Stimulated activated naive B cell treated with anti-CD40 and anti-IgM and Interleukin-4, amounts not matched to agents 10 μg/mL and 1 μg/mL and 100 μg/mL, for 72 hours (primary cell): ENCODE measurements at places on chromosomes 7 and 10.

GRCh38 chr10:4069491-4069890 lies 284.5 kb upstream of the KLF6 start:
- no peak for DNase-seq

DNA sequence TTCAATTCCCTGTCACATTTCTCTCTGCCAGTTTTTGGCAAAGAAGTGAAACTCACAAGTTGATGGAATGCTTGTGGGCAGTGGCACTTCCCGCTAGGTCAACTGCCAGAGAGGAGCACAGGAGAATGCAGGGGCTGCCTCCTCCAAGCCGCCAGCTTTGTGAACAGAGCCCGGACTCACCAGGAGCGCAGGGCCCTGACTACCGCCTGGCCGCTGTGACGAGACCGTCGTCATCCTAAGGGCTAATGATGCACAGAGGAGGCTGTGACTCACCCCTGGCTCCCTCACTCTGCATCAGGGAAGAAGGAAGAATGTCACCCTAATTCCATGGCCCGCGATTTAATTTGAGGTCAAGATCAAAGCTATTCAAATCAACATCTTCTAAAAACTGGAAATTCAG lies 123.9 kb downstream of the TAX1BP1 start:
- no peak for DNase-seq

DNA sequence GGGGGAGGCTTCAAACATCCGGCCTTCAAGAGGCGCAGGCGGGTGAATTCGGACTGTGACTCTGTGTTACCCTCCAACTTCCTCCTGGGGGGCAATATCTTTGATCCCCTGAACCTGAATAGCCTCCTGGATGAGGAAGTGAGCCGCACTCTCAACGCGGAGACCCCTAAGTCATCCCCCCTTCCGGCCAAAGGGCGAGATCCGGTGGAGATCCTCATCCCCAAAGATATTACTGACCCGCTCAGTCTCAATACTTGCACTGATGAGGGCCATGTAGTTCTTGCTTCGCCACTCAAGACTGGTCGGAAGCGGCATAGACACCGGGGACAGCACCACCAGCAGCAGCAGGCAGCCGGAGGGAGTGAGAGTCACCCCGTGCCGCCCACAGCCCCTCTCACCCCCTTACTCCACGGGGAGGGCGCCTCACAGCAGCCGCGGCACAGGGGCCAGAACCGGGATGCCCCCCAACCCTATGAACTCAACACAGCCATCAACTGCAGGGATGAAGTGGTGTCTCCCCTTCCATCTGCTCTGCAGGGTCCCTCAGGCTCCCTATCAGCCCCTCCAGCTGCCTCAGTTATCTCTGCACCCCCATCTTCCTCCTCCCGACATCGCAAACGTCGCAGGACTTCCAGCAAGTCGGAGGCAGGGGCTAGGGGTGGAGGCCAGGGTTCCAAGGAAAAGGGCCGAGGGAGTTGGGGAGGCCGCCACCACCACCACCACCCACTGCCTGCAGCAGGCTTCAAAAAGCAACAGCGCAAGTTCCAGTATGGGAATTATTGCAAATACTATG lies 1.1 kb downstream of the MEPCE start:
- no peak for DNase-seq

DNA sequence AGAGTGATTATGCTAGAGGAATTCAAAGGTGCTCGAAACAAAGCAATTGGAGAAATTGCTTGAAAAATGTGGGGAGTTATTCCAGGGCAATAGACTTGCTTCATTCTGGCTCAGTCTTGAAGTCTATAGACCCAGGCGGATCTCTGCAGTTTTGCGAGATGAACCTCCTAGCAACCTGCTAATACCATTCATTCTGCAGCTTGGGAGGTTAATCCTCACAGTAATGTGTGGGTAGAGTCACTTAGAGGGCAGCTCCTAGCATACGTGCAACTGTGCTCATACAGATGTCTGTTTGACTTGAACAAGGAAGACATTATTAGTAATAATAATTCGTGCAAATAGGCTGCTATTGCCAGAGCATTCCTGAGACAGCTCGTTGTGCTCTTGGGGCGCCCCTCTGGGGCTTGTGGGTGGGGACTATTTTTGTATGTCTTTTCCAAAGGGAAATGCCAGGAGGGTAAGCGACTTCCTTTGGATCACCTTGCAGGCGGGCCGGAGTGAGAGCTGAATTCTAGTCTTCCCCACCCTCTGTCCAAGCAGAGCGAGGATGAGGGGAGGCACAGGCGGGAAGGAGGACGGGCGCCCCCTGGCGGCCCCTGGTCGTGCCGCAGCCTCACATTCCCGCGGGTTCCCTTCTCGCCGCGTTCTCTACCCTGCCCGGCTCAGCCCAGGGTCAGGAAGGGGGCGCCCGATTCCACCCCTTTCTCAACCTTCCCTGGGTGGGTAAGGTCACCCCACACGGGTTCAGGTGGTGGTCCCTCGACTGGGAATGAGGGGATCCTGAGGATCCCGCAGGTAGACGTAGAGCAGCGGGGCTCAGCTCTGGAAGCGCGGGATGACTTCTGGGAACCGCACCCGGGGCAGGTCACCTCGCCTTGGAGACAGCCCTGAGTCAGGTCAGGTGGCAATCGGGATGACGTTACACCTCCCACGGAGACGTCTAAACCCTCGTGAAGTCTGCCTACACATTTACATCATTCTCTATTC lies 241.5 kb downstream of the PHTF2 start:
- no peak for DNase-seq

GRCh38 chr7:24540956-24541355 lies 32.3 kb upstream of the PALS2 start:
- DNase-seq = no peak

DNA sequence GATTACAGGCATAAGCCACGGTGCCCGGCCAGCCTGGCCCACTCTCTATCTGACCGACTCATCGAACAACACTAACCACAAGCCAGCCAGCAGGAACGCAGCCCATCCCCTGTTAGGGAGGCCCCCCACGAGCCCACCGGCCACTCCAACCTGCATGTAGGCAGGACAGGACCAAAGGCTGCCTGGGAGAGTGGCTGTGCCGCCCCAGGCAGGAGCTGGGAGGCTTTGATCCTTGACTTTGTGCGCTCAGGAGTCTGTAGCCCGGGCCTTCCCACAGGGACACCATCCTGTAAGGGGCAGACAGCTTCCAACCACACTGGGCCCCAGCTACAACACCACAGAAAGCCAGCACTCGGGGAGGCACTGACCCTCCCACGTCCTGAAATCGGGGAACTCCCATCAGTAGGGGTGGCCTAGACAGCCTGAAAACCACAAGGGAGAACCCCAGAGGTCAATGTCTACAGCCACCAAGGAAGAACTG lies 29.4 kb downstream of the GRID1 start:
- DNase-seq = no peak

DNA sequence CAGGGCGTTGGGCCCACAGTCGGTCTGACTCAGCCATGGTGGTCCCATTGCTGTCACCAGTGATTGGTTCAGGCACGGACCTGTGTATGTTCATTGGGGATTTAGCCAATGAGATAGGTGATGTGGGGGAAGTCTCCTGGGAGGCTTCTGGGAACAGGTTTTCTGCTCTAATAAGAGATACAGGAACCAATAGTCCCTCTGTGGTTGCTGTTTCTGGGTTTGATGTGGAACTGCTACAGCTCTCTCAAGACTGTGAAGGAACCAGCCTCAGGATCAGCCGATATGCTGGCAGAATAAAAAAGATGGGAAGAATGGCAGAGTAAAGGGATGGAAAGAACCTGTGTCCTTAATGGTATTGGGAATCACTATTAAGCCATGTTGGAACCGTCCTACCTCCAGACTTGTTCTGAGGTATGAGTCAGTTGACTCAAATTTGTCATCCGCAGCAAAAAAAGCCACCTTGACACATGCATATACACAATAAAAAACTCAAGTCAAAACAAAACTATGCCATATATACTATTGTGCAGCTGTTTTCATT lies 70.6 kb downstream of the MCMBP start:
- no peak for DNase-seq

GRCh38 chr7:4246536-4246935 lies 435.6 kb upstream of the FOXK1 start:
- DNase-seq = no peak

DNA sequence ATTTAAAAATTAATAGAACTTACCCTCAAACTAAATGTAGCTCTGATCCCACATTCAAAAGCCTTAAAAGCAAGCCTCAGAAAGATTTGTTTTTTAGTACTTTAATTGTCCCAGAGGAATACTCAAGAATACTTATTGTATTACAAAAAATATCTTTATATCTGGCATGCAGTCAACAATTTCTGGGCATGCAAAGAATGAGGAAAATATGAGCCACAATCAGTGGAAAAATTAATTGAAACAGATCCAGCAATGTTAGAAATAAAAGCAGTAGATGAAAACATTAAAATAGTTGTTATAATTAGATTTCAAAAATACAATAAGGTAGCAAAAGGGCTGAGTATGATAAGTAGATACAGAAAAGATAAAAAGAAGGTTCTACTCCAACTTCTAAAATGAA lies 154.7 kb downstream of the PON1 start:
- no peak for DNase-seq

GRCh38 chr7:92631067-92631849 lies 41.1 kb upstream of the FAM133B start:
- DNase-seq = peak; percentile 63

GRCh38 chr10:19977097-19977521 lies 160.9 kb downstream of the PLXDC2 start:
- DNase-seq = no peak

DNA sequence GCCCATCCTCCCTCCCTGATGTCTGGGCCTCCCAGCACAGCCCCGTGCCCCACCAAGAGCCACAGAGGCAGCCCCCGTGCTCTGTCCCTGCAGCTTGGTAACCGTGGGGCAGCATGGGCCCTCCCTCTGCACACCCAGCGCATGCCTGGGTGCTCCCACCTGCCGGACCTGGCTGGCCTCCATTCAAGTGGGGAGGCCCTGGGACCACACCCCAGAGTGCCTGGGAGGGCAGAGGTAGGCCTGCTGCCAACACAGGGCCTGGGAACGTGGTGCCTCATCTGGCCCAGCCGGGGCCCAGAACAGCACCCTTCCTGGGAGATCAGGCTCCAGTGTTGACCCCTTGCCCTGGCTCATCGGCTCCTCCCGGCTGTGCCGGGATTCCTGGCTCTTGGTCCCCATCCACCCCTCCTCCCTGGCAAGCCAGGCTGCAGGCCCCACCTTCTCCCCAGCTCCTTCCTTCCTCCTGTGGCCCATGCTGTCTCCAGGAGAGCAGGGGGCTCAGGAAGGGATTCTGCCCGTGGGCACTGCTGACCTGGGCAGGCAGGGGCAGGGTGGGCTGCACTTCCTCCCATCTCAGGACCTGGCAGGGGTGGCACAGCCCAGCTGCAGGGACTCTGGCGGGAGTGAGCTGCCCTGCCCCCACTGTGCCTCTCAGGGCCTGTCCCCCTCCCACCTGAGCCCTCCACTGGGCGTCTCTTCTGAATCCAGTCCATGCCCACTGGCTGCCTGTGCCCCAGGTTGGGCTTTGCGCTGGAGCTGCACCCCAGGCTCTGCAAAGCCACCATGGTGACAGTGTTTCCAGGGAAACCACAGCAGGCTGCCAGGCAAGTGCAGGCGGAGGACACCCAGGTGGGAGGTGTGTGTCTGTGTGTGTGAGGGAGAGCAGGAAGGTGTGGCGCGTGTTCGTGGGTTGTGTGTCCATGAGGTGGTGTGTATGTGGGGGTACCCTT lies 32.6 kb downstream of the PWWP2B start:
- DNase-seq = no peak

DNA sequence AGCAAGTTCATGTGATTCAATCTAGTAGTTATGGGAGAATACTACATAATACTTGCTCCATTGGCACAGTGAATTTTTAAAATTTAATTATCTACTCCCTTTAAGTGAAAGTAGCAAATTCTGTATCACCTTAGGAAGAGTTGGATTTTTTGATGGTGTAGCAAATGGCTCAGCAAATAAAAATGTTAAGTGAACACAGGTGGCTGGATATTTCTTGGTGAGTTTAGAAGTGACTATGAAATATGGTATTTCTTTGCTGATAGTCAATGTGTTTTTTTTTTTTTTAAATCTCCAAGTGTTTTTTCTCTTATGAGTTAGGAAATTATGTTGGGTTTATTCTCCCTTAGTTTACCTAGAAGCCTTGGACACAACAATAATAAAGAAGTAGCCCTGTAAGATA lies 67.8 kb downstream of the CREM start:
- DNase-seq = no peak

DNA sequence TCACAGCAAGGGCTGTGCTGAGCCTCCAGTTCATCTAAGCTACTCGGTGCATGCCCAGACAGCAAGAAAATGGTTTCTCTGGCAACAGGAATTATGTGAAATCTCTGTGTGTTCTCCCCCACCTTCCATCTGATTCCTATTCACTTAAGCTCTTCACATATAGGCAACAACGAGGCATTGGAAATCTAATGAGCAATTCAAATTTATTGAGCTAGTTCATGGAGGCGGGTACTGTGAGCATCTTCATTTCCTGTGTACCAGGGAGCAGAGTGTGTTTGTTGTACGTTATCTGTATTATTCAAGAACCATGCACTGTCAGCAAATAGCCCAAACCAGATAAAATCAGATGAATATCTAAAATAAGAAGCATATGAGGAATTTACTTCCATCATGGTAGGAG lies 739.1 kb downstream of the MAGI2 start:
- no peak for DNase-seq

DNA sequence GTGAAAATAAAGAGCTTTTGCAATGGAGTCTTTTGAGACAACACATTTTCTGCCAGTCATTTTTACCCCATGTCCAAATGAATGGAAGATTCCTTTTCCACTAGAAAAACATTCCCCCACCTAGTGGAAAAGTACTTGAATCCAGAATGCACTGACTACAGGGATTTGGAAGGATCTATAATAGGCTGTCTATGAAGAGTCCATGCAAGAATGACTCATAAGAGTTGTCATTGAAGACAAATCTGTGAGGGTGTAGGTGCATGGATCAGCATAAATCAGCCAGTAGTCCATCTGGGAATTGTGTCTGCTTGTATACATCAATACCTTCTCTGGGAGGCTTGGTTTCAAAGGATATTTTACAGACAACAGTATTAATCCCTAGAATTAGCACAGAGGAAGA lies 32.5 kb upstream of the TRUB1 start:
- DNase-seq = no peak

GRCh38 chr7:44102846-44103565 lies 1.1 kb upstream of the AEBP1 start:
- no peak for DNase-seq

DNA sequence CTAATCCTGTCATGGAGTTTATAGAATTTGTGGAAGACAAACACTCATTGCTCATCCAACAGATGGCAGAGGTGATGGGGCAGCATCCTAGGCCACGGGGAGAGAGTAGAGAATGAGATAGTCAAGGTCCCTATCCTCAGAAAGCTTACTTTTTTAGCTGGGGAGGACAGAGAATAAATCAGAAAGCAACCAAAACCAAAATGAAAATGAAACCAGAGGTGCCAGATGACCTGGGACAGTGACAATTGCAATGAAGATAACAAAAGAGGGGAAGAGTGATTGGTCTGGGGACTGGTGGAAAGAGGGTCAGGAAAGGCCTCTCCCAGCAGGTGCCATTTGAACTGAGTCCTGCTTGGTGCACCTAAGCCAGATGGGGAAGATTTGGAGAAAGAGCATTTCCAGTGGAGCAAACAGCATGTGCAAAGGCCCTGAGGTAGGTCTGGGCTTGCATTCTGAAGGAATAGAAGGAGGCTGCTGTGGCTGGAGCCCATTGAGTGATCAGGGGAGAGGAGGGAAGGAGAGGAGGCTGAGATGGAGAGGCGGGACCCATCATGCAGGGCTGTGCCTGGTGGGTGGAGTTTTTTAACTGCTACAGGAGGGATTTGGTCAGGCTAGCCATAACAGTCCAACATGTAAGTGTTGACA lies 164.1 kb downstream of the RPS24 start:
- DNase-seq = no peak

- no peak for DNase-seq
Measured at GRCh38 chr7:24038993-24039392, 245.0 kb upstream of the NPY start.
